CD8-positive, alpha-beta memory T cell (primary cell): ENCODE measurements at places on chromosomes 4 and X.
A peak's percentile ranks its signal among the peaks of the same experiment; 100 is the strongest.

GRCh38 chr4:140066031-140066930 is 87.7 kb downstream of the MAML3 start:
- DNase-seq: no peak

DNA sequence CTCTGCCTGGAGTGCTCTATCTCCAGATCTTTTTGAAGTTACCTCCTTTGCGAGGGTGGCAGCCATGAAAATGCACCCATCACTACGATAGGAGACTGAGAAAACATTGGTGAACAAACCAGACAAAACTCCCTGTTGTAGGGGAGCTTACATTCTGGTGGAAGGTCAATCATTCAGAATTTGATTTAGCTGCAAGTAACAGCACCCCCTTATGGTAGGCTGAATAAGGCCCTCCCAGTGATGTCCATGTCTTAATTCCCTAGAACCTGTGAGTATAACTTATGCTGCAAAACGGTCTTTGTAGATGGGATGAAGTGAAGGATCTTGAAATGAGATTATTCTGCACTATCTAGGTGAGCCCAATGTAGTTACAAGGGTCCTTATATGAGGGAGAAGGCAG is 5.6 kb upstream of the TEC start:
- DNase-seq: no peak

GRCh38 chrX:19040373-19040772 is 56.5 kb upstream of the PHKA2 start:
- DNase-seq: no peak

GRCh38 chrX:13852001-13852695 is 35.3 kb upstream of the GPM6B start:
- DNase-seq: no peak

DNA sequence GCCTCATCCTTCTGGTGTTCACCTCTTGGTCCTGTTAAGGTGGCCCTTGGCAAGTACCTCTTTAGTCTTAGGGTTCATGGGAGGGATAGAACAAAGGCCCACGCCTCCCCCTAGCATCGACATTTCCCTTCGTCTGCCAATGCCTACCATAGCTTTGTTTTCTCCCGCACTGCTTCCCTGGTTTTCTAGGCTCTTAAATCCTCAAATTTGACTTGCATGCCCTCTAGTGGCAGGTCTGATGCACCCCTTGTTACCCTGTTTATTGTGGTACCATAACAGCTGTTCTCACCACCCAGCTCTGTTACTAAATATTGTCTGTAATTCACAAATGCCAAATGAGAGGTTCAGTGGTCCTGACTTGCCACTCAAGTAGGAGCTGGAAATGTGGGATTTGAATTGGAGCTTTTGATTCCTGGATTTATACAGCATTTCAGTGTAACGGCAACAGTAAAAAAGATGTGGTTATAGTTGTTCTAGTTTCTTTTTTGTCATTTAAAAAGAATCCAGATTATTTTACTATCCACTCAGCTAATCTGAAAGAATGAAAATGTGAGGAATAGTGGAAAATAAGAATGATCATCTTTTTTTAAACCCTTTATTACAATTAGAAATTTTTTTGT is 100.1 kb downstream of the REPS2 start:
- DNase-seq: peak; percentile 49
